ENCODE measurements at places on chromosomes 12 and 14.

GRCh38 chr14:48323665-48324064 lies 648.3 kb upstream of the MDGA2 start:
- no peak for DNase-seq

DNA sequence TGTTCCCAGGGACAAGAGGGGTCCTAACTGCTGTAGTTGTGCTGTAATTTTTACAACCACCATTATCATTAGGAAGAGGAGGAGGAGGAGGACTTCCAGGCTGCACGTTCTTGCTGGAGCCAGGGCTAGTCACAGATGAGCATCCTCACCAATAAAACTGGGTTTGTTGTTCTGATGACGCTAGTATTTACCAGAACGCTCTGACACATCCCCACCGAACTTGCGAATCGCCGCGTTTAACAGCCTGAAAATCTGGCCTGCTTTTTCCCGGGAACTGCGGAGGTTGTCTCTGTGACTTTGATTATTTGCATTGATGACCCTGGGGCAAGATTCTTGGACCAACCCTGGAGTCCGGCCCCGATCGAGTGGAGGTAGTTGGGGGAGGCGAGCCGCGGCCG lies 10.2 kb downstream of the TBX5 start:
- DNase-seq, result no peak

DNA sequence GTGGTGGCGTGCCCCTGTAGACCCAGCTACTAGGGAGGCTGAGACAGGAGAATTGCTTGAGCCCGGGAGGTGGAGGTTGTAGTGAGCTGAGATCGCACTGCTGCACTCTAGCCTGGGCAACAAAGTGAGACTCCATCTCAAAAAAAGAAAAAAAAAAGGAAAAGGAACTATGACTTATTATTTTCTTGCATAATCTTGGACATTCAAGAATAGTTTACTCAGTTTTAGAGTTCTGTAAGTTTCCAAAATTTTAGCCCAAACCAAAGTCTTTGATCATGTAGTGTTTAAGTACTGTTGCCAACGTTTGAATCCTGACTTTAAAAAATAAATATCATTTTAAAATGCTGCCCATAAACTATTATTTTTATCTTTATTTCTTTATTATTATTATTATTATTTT lies 6.2 kb downstream of the PSMA6 start:
- DNase-seq, result no peak

DNA sequence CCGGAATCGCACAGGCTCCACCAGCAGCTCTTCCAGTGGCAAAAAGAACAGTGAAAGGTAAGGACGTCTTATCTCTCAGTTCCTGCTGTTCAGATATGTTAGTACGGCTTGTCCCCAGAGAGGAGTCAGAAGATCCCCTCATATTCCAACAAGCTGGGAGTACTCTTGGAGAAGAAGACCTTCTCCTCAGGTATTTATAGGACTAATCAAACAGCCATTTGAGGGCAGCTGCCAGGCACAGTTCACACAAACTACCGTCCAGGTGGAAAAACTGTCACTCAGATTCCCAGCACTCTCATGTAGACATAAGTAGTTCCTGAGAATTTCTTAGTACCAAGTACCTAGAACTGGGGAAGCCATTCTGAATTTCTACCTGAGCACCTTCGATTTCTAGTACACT lies 85.3 kb downstream of the EML1 start:
- DNase-seq, result no peak

DNA sequence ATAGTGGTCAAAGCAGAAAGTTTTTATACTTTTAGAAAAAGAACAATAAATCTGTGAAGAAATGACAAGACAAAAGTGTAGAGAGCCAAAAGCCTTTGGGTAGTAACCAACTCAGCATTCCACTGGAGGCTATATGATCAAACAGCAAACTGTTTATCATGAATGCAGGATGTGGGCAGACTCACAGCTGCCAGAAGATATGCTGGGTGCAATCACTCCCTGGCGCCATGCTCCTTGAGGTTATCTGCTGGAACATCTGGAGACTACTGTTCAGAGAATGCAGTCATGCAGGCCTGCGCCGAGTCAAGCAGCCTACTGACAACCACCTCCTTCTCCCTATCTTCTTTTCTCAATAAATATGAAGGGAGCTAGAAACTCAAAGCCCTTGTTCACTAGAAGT lies 49.0 kb upstream of the SLC8A3 start:
- DNase-seq, result no peak

- no peak for DNase-seq
These were observed 74.4 kb downstream of the PRIMA1 start for GRCh38 chr14:93713726-93714405.

GRCh38 chr12:113128802-113129663 lies 6.5 kb downstream of the RASAL1 start:
- no peak for DNase-seq

DNA sequence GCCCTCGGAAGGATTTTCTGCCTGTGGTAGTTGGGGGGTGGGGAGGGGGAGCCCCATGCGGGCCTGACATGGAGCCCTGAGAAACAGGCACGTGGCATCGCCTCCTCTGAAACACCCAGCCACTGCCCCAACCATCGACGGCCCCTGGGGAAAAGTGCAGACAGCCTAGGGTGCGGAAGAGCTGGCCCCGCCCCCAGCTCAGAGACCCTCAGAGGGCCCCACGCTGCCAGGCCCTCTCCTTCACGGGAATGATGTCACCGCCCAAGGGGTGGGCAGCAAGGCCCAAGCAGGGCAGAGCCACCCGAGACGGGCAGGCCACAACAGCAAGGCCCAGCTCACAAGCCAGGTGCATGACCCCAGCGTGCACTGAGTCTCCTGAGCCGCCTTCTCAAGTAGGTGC lies 26.2 kb downstream of the BEGAIN start:
- no peak for DNase-seq

- DNase-seq, result no peak
These were observed 44.1 kb downstream of the DAD1 start for GRCh38 chr14:22544881-22545420.

DNA sequence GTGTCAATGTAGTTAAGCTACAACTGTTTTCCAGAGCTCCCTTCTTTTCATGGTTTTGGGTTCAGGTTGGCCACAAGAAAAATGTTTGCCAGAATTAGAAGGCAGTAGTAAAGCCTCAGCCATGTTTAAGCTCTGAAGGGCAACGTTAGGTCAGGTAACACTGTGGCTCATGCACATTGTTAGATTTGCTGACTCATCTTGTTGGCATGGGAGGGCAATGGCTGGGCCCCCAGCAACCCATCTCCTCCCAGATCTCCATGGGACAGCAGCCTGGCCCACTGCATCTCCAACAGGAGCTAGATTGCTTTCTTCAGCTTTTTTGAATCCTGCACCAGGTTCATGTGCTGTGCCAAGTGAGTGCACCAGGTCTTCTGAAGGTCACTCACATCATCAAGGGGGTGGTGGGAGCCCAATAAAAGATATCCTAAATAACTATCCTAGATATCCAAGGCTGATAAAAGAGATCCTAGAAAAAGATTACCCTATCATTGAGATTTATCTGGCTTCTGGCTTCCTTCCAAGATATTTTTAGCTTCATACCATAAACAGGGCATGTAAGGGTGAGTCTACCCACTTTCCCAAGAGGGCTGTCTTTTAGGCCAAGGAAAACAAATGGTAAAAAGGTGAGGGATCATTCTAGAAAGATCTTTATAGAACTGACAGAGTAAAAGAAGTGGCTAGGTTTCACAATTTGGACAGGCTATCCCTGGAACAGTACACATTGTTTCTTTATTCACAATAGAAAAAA lies 28.9 kb downstream of the PTGER2 start:
- no peak for DNase-seq

DNA sequence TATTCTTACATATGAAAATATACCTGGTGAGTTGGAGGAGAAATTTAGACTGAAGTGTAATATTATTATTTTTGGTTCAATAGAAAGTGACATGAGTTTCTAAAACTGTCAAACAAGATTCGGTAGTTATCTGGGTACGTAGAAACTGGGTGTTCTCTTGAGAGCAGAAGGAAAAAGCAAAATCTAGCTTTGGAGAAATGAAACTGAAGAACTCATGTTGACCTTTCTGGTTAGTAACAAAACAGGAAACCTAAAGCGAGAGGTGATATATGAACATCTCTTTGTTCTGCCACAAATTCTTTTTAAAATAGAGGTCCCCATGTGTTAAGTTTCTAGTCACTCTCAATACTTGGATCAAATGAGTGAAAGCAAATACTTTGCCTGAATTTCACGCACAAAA lies 401.7 kb downstream of the TRHDE start:
- DNase-seq, result no peak

DNA sequence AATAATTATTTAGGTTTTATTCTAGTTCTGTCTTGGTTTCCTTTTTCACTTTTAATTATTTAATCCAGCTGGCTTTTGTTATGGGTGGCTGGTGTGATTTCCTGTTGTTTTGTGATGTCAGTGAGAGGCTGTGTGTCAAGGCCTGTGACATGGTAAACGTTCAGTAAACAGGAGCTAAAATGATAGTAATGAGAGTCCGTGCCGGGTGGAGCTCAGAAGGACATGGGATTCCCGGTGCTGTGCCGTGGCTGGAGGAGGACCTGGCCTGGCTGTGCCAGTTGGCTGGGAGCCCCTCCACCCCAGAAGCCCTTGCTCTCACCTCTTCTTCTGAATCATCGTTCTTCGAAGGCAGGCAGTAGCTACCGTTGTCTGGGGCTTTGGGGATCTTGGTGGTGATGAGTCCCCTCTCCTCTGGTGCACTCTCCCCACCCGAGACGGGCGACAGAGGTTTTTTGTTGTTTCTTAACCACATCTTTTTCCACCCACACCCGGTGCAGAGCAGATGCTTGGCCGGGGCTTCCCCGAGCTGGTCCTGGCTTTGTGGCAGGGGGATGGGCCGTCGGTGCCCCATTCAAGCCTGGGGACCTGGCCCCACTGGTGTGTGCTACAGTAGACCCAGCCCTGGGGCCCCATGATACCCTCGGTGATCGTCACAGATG lies 29.1 kb downstream of the SH2B3 start:
- DNase-seq, result peak; percentile 58

GRCh38 chr14:82366803-82367202 lies 833.1 kb upstream of the SEL1L start:
- DNase-seq, result no peak

GRCh38 chr12:9763025-9763424 lies 2.3 kb upstream of the CD69 start:
- no peak for DNase-seq

DNA sequence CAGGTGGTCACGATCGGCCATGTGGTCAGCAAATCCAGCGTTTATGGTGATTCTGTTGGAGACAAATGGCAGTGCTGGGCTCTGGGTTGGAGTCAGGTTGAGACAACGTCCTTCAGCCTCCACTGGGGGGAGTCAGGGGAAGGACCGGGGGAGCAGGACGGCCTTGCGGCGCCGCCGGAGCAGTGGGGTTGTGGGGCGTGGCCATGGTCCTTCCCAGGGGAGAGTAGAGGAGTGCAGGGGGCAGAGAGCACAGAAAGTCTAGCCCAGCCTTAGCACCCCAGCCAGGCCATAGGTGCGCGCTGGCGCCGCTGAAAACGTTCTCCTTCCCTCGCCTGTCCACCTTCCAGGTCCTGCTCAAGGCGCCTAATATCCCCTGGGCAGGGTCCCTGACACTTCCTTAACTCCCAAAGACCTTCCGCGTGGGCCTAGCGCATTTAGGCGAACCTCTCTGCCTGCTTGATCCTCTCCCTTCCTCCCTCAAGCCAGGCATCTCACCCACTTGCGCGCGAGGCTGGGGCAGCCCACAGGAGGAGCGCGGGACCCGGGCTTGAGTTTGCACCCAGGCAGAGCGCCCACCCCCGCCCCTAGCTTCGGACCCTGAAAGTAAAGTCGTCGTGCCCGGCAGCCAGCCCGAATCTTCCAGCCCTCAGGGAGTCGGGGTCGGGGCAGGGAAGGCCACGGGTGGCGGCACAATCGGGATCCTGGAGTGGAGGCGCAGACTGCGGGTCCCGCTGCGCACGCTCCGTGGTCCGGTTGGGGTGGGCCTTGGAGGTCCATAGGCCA lies 3.1 kb upstream of the KIF26A start:
- DNase-seq, result no peak

DNA sequence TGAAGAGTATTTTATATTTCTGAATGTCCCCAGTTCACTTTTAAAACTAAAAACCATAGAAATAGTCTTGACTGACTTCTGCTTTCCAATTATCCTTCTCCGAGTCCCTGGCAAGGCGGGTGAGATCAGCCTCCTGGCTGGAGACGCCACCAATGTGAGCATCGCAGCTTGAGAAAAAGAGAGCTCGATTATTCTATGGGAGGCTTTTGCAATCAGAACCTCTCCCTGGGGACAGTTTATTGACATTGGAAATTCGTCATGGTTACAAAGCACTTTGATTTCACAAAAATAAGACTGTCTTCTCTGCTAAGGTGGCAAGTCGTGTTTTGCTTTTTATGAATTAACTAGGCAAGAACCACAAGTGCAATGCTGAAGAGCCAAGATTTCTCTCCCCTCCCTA lies 23.6 kb upstream of the GPHB5 start:
- no peak for DNase-seq

DNA sequence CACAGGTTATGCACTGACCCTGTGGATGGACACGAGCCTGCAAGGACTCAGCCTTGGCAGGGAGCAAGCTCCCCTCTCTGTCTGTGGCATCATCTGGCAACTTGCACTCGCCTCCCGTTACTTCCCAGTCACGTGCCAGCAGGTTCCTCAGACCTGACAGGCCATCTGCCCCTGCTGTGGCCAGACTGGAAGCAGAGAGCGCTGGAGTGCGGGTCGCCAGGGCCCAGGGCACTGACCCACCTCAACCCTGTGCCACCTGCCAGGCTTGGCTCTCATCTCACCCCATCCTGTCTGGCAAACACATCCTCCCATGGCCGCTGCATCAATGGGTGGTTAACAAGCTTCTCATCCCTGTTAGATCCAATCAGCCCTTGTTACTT lies 28.4 kb downstream of the SLC6A12 start:
- DNase-seq, result no peak

DNA sequence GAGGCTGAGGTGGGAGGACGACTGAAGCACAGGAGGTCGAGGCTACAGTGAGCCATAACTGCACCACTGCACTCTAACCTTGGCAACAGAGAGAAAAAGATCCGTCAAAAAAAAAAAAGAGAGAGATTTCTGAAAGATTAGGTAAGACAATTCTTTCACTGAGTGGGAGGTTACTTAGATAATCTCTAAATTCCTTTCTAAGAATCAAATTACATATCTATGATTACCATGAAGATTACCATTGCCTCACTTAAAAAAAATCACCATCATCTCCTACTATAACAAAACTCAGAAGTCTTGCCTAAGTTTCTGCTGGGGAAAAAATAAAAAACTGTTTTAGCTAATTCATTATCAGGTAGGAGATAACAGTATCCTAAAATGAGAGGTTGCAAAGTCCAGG lies 366.7 kb downstream of the DUSP6 start:
- no peak for DNase-seq

Data from effector CD8-positive, alpha-beta T cell (primary cell).